Liver (tissue), 10 donors: ENCODE measurements at places on chromosomes 4 and X.

DNA sequence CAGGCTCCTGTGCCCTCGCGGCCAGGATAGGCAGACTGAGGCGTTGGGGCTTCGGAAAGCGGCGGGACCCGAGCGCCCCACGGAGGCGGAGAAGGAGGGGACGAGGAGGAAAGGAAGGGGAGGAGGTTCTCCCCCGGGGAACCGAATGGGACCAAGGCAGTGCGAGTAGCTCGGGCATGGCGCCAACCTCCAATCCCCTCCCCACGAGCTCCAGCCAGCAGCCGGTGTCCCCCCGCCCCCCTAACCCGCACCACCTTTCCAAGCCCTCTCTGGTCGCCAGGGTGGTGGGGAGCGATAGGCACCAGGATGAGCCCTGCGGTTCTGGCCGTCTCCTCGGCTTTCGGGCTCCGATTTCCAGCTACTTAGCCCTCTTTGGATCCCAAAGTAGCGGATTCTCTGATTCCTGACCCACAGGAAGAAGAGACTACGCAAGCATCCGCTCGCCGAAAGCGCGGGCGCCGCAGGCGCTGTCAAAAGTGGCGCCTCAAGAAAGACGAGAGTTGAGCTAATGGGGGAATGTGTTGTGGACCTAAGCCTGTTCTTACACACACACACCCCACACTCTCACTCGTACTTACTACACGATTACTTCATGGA is 15.2 kb upstream of the ZIC3 start:
- peaks cover 9% of the 10 kb centered on the region for H3K4me1 ChIP-seq
- peaks cover 10% of the 10 kb centered on the region for H3K27me3 ChIP-seq
- peak overlapping the region; percentile 25 for H3K4me3 ChIP-seq
- no peaks in the 10 kb centered on the region for H3K36me3 ChIP-seq
- no peak for DNase-seq

DNA sequence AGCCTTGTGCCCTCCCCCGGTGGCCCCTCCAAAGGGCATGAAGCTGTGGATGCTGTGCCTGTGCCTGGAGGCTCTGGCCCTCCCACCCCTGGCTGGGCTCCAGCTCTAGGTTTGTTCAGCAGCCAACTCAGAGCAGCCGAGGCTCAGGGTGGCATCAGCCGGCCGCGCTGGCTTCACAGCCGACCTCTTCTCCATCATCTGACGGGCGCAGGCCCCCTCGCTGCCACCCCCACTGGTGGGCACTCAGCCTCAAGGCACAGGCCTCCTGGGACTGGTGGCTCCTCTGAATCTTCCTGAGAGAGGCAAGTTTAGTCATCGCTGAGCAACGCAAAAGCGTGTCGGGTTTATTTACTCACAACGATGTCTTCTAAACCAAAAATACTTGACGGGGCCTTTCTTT is 46.0 kb downstream of the PCGF3 start:
- no peaks in the 10 kb centered on the region for H3K4me1 ChIP-seq
- H3K27me3 ChIP-seq, result no peaks in the 10 kb centered on the region
- DNase-seq, result no peak

DNA sequence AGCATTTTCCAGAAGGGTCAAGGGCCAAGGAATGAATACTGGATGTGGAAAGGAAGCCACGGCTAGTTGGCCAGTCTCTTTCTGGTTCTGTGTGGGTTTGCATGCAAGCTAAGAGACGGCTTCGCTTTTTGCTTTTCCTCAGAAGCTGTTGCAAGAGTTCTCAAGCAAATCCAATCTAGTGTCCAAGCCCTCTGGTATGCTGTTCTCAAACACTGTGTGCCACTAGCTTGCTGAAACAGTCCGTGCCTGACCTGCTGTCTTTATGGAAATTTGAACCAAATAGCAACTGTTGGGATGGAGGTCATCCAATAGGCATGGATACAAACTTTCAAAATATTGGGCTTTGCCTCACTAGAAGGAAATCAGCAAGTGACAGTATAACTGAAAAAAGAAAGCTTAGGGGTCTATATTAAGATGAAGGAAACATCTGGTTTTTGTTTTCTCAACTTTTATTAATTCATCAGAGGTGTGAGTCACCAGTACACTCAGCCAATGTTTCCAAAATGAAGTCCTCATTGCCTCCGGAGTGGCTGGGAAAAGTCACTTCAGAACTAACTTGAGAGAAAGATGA is 70.5 kb downstream of the SLC9A6 start:
- no peak overlapping the region for H3K4me3 ChIP-seq
- peaks cover 6% of the 10 kb centered on the region for H3K4me1 ChIP-seq
- H3K27me3 ChIP-seq, result no peaks in the 10 kb centered on the region
- H3K36me3 ChIP-seq, result no peaks in the 10 kb centered on the region
- H3K27ac ChIP-seq, result no peak overlapping the region

DNA sequence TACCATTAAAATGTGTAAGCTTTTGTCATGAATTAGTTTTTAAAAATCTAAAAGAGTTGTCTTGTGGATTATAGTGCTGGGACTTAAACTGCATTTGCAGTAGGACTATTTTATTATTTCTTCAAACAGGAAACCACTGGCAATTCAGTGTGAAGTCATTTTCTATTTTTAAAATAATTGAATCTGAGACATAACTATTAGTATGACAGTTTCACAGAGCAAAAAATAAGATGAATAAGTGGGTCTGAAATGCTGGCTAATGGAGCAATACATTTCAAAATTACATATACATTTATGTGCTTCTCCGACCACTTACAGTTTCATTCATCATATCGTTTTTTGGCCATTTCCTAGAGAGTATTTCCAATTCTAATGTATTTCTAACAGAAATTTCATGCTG is 75.3 kb upstream of the RAPGEF2 start:
- H3K4me3 ChIP-seq, result no peak overlapping the region
- no peak for DNase-seq
- H3K27me3 ChIP-seq, result no peaks in the 10 kb centered on the region
